Stimulated activated CD8-positive, alpha-beta memory T cell treated with anti-CD3 and anti-CD28 coated beads, Interleukin-4, amount 100 ng/mL, for 24 hours (primary cell): ENCODE measurements at places on chromosomes 4 and X.

- no peak for DNase-seq
Measured at GRCh38 chr4:43766648-43767047, 682.0 kb downstream of the KCTD8 start.

GRCh38 chr4:110898290-110898689, 275.4 kb upstream of the PITX2 start:
- DNase-seq = no peak

GRCh38 chr4:130186931-130187330, 1091.0 kb downstream of the C4orf33 start:
- no peak for DNase-seq

GRCh38 chrX:75061701-75062100, 94.4 kb downstream of the ABCB7 start:
- no peak for DNase-seq

GRCh38 chrX:38937926-38938325, 136.7 kb downstream of the MID1IP1 start:
- DNase-seq = no peak

GRCh38 chr4:138734746-138735145, 280.8 kb upstream of the NOCT start:
- no peak for DNase-seq

DNA sequence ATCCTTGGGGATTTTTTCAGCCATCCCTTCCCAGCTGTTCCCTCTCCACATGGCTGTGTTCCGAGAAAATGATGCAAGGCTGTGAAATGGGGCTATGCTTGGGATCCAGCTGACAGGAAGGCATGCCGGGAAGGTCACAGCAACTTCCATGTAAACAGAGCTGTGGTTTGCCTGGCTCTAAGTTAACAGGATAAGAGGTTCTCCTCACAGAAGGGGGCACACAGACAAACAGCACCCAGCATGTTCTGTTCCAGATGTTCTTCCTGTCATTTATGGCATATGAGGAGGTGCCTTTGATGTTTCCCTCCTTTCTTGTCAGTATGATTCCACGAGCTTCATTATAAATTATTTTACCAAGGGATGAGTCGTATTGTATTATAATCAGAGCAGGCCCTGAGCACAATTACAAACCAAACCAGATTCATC, 220.7 kb downstream of the ANTXR2 start:
- no peak for DNase-seq

DNA sequence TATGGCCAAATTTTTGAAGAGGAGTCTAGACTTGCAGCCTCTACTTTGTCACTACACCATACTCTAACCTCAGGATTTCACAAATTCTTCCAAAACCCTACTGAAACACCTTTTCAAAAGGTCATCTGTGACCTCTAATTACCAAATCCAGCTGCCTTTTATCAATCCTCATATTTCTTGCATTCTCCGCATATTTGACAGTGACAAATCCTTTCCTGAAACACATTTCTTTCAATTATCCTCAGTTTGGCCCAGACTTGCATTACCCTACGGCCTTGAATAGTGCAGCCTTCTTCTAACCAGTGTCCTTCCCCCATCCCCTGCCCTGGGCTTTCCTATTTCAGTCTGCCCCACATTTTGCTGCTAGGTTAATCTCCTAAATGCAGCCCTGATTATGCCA, 25.5 kb downstream of the MID2 start:
- DNase-seq = no peak

DNA sequence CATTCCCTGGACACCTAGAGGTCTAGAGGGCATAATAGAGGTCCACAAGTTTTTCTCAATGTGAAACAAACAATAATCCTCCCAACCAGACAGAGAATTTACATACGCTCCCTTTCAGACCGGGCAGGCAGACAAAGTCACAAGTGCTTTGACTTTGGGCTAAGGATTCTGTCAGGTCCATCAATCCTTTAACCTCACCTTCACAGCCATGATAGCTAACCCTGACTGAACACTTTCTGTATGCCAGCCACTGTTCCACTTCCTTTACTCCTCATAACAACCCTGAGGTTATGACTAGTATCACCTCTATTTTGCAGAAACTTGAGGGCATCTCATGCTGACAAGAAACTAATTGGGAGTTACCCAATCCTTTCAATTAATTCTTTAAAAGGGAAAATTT, 118.8 kb upstream of the AFF2 start:
- DNase-seq = no peak

GRCh38 chr4:148866666-148867065, 424.5 kb upstream of the NR3C2 start:
- no peak for DNase-seq

DNA sequence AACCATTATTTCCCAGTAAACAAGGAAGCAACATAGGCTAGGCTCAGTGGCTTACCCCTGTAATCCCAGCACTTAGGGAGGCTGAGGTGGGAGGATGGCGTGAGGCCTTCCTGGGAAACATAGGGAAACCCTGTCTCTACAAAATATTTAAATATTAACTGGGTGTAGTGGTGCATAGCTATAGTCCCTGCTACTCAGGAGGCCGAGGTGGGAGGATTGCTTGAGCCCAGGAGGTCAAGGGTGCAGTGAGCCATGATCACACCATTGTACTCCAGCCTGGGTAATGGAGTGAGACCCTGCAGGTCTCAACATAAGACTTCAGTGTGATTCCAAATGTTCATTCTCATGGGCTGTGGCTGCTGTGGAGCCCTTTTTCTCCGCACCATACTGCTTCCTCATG, 34.9 kb downstream of the FHDC1 start:
- no peak for DNase-seq

- no peak for DNase-seq
Measured at GRCh38 chr4:149841686-149842085, 26.0 kb upstream of the IQCM start.

GRCh38 chrX:113747274-113747973, 836.5 kb upstream of the HTR2C start:
- DNase-seq = no peak

DNA sequence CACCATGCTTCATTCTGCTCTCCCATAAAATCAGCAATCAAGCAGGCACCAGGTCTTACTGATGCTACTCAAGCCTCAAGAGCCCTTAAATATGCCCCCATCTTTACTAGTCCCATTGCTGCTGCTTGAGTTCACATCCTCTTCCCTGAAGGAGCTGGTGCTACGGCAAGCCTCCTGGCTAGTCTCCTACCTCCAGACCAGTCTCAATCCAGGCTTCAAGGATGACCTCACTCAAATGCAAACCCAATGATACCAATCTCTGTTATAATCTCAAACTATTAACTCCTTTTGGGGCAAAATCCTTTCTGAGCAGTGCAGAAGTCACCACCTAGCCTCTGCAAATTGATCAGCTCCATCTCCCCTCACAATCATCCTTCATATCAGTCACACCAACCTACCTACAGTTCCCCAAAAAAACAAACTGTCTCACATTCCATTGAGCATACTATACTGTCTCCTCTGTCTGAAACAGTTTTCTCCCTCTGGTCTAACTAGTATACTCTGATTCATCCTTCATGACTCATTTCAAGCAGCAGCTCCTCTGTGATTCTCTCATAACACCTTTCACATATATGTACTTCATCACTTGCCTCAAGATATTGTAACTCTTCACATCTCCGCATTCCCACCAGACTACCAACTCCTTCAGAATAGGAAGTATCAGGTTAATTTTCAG, 30.0 kb downstream of the PAPSS1 start:
- no peak for DNase-seq

DNA sequence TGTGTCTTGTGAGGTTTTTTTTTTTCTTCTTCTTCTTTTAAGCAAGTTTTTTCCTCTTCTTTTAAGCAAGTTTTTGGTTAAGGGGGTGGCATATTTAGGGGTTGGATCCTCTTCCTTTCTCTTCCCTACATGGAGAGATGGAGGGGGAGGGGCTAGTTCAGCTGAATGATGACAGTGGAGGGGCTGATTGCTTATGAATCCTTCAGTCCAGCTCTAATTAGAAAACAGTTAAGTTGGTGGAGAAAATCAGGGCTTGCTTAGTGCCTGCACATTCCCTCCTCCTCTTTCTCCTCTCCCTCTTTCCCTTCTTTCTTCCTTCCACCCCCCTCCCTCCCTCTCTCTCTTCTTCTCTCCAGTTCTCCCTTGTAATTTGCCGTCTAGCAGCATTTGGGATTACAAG, 4.4 kb upstream of the HAND2 start:
- DNase-seq = no peak

DNA sequence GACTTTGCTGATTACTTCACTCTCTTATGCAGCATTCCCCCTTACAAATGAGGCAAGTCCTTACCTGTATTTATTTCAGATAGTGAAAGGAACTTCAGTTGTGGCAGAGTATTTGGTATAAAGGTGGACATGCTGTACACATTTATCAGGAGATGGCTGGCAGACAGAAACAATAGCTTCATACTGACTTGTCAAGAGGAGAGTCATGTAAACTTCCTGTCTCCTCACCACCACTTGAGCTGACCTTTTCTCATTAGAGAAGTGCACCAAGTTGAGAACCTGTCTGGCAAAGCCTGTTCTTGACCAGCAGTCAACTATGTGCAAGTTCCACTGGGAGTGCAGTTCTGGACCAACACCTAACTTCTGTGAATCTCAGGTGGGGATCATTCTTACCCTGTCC, 80.8 kb downstream of the LARP1B start:
- DNase-seq = no peak

DNA sequence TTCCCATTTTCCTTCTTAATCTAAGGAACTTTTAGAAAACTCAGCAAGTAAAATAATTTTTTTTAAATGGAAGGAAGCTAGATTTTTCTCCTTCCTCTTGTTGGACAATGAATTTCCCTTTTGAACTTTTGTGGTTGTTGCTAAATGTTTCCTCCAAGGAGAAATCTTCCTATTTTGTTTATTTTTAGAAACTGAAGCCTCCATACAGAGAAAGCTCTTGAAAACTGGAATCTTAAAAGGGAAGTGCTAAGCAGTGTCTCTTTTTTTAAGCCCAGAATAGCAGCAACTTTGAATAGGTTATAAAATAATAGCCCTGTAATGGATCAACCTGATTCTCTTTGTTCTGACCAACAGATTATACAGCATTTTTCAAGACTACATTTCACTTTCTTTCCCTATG, 15.1 kb upstream of the DCLK2 start:
- DNase-seq = no peak

DNA sequence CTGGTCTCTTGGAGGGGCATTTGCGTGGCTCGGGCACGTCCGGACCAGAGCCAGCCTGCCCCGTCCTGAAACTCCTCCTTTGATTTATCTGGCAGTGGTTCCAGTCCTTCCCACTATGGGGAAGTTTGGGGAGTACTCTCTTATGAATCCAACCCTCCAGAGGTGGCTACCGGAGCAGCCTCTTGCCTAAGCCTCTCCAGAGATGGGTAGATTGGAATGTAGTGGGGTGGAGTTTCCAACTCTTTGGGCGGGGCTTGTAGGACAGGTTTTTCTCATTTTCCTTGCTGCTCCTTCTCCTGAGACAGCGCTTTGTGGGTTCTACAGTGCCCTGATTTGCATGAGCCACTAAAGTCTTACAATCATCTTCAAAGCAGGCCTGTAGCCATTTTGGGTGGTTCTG, 60.1 kb upstream of the XAGE1B start:
- DNase-seq = no peak

GRCh38 chrX:81586096-81586495, 384.2 kb downstream of the SH3BGRL start:
- no peak for DNase-seq

- no peak for DNase-seq
Measured at GRCh38 chr4:112939901-112940300, 109.6 kb upstream of the ANK2 start.

DNA sequence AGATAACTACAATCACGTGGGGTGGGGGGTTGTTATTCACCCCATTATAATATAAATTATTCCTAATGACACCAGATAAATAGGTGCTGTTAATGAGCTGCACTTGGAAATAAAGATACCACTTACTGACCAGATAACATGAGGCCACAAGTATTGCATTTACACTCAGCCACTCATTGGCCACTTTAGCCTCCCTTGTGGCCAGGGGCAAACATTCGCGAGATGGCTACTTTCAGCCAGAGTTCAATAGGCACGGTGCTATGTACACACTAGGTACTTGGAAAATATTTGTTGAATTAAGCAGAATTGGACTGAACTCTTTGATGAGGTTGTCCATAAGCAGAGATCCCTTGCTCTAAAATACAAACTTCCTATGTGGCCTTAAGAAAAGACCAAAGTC, 713.7 kb upstream of the TENM3 start:
- no peak for DNase-seq

DNA sequence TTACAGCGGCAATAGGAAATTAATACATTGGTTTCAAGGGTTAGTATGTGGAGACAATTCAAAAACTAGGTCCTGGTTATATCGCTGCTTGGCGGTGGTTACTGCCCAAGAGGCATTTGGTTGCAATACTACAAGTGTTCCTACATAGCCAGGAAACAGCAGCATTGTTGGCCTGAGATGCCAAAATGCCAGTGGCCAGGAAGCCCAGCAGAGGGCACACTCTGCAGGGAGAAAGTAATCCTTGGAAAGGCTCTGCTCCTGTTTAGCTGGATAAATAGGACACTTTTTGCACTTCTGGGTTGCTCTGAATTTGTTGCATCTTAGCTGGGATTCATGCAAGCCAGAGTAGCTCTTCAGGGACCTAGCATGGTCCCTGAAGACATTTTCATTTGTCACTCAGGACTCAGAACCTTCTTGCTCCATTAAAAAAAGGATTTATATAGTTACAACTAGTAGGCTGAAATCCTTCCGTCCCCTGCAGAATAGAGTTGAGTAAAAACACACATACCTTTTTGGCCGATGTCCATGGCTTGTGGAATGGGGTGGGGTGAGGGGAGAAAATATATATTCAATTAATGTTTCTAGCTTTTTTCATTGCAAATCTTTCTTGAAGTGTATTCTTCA, 8.1 kb upstream of the GPR119 start:
- no peak for DNase-seq

DNA sequence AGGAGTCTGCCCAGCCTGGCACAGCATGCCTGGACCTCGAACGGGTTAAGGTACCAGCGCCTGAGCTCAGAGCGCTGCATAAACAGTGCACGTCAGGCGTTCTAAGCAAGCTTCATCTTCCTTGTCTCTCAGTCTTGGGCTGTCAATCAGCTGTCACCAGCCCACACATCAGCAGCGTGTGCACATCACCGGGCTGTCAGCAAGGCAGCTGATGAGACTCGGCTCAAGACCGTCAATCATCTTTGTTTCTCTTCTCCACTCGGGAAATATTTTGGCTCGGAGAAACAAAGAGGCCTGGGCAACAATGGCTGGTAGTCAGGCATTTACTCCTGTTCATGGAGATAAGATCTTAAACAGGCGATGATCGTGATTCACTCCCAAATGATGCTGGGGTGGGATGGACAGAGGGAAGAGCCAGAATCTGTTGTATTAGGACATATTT, 141.3 kb downstream of the LDB2 start:
- no peak for DNase-seq

DNA sequence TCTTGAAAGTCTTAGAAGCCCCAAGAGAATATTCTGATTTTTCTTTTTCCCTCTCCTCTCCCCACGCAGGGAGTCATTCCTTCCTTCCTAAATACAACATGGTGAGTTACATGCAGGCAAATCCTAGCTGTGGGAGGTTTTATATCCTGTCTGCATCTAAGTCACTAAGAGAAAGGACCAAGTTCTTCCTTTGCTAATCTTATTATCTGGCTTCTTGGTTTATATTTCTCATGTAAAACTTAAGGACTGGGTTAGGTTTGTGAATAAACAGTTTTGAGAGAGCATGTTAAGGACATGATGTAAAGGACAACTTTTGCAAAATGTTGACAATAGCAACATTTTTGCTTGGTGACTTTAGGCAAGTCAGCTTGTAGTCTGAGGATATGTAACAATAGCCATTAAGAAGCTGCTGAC, 5.1 kb upstream of the CXCL9 start:
- no peak for DNase-seq
